ENCODE measurements at places on chromosomes 1 and 21.

- DNase-seq: no peak
Measured at GRCh38 chr1:29876902-29877301, 640.6 kb downstream of the PTPRU start.

GRCh38 chr1:38815903-38816627 is 43.5 kb downstream of the RRAGC start:
- no peak for DNase-seq

- no peak for DNase-seq
Measured at GRCh38 chr21:15820852-15821379, 91.1 kb downstream of the USP25 start.

- no peak for DNase-seq
Measured at GRCh38 chr1:54008876-54009275, 9.1 kb downstream of the LDLRAD1 start.

DNA sequence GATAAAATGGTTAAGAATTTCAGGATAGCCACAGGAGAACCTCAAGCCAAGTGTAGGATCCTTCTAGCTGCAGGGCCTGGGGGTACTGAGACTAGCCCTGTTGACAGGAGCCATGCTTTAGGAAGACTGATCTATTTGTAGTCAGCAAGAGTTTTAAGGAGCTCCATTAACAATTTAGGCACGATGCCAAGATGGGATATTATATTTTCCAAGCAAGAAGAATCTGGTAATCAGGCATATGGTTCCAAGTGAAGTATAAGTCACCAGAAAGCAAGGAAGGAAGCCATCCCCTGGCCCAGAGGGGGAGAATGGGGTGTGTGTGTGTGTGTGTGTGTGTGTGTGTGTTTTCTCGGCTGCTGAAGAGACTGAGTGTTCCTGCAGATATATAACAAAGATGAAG is 7.0 kb downstream of the IFNAR2 start:
- DNase-seq: no peak

DNA sequence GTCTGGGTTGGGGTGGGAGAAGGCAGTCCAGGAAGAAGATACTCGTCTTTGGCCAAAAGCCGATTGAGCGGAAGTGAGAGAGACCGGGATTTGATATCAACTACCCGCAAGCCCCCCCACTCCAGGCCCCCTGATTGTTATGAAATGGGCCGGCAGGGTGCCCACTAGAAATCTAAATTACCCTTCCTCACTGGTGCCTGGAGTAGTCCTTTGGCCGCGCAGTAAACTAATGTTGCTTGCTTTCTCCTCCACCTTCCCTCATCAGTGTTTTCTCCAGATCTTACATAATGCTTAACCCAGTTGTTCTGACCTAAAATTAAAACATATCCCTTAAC is 119.2 kb upstream of the BARHL2 start:
- DNase-seq: no peak

DNA sequence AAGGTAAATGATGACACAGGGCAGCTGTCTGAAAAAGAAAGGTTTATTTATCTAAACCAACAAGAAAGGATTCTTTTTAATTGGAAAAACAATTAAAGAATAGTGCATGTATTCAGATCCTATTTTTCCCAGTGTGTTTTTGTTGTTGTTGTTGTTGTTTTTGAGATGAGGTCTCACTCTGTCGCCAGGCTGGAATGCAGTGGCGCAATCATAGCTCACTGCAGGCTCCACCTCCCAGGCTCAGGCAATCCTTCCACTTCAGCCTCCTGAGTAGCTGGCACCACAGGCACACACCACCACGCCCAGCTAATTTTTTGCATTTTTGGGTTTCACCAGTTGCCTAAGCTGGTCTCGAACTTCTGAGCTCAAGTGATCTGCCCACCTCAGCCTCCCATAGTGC is 22.1 kb downstream of the NEK2 start:
- no peak for DNase-seq

DNA sequence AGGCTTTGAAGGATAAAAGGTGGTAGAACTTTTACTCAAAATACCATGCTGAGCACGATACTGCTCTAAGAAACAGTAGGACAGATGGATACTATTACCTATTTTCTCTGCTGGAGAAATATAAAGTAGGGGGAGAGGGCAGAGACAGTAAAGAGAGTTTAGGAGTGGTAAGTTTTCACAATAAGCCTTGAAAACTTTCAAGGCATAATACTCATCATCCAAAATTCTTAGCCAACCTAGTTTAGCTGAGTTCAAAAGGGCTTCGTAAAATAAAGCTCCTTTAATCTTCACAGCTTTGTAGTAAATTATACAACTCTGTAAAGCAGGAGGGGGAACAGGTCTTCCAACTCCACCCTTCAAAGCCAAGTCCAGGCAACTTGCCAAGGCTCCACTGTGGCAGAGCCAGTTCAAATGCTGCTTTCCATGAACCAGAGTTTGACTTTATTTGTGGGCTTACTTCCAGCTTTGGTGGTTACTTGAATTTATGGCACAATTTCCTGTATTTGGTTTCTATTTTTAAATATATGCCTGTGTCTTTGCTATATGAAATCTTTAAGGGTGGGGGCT is 15.5 kb downstream of the TEX38 start:
- DNase-seq: no peak

GRCh38 chr1:202994756-202995155 is 12.4 kb upstream of the TMEM183A start:
- DNase-seq: no peak

GRCh38 chr1:28915031-28915895 is 894 bp downstream of the EPB41 start:
- peak; percentile 21 for DNase-seq

GRCh38 chr1:107000902-107001301 is 55.6 kb upstream of the PRMT6 start:
- no peak for DNase-seq

DNA sequence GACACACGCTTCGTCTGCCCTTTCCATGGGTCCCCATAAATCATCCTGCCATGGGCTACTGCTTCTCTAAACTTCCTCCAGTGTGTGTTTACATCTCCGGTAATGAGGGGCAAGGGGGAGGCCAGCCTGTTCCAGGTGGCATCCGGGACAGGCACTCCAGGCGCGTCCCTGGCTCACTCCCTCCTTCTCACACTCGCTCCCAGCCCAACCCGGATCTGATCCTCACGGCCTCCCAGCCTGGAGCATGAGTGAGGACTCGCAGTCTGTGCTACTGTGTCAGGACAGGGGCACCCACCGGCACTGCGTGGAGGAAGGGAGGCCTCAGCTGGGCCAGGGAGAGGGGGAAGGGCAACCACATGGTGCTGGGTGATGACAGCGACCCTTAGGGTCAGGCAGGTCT is 225.4 kb downstream of the TRABD2B start:
- no peak for DNase-seq

DNA sequence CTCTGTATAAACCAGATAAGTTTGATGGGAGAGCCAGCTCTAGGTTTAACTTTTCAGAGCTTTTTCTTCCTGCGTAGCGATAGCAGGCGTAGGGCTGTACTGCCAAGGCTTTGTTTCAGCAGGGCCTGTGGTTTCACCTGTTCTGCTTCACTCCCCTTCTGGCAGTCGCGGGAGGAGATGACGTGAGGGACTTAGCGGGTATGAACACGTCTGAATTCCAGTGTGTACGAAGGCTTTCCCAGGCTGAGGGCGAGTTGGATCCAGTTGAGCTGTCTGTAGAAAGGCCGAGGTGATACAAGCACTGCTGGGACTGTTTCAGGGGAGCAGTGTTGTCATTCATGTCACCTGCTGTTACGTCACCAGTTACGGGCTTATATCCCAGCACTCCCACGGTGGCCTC is 21.2 kb downstream of the PEX14 start:
- DNase-seq: no peak

GRCh38 chr1:6109688-6110087 is 64.0 kb downstream of the KCNAB2 start:
- DNase-seq: no peak

DNA sequence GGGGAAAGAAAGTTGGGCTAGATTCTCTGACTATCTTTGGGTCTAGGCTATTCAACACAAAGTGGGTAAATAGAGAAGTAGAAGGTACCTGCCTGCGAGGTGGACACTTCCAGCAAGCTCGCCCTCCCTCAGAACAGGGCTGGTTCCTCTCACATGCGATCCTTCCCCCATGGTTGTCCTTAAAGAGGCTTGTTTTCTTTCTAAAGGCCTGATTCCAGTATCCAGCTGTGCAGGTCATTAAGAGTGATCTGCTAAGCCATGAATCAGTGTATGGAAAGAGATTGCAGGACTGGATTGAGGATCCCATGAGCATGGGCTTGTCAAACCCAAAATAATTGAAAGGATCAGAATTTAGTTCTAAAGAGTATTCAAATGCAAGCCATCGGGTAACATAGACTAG is 189.0 kb downstream of the URB2 start:
- no peak for DNase-seq

- no peak for DNase-seq
Measured at GRCh38 chr1:1391225-1391624, 7.9 kb downstream of the CCNL2 start.

- DNase-seq: peak; percentile 86
Measured at GRCh38 chr1:222465211-222466041, 82.5 kb downstream of the HHIPL2 start.

- DNase-seq: no peak
Measured at GRCh38 chr1:211925016-211925415, 94.5 kb upstream of the LPGAT1 start.

DNA sequence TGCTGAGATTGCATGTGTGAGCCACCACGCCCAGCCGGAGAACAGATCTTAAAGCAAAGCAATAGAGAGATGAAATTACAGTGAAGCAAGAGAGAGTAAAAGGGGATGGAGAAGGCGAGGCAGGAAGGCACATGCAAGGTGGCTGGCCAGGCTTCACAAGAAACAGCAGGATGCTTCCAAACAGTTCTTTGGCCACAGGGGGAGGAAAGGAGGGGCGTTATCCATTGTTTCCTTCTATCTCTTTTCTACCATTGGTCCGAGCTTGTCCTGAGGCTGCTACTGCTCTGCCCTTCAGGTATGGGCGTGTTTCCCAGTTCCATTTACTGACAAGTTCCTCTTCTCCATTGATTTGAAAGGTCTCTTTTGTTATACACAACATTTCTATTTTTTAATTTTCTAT is 33.7 kb upstream of the PARP1 start:
- no peak for DNase-seq

- DNase-seq: no peak
Measured at GRCh38 chr1:226652613-226653012, 86.5 kb downstream of the ITPKB start.

DNA sequence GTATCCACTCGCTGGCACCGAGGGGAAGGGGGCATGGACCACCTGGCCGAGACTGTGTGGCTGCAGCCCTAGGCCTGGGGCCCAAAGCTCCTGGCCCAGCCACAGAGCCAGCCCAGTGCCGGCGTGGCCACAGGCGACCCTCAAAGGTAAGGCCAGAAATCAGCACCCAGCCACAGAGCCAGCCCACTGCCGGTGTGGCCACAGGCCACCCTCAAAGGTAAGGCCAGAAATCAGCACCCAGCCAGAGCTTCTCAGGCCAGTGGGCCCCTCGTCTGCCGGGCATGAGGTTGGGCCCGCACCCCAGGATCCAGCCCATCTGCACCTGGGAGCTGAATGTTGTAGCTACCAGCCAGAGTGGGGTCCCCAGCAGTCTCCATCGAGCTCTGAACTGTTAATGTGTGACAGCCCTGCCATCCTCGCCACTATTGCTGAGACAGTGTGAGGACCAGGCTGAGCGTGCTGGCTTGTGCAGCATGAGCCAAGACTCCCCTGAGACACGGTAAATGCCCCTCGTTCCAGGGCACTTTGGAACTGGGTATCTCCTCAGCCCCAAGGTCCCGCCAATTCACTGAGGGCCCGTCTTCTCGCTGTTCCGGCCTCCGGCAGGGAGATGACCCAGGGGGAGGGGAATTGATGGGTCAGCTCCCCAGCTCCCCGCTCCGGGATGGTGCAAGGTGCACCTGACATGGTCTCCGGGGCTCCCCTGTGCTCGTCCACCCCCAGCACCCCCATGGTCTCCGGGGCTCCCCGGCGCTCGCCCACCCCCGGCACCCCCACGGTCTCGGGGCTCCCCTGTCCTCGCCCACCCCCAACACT is 4.7 kb upstream of the FTCD start:
- peak; percentile 11 for DNase-seq

DNA sequence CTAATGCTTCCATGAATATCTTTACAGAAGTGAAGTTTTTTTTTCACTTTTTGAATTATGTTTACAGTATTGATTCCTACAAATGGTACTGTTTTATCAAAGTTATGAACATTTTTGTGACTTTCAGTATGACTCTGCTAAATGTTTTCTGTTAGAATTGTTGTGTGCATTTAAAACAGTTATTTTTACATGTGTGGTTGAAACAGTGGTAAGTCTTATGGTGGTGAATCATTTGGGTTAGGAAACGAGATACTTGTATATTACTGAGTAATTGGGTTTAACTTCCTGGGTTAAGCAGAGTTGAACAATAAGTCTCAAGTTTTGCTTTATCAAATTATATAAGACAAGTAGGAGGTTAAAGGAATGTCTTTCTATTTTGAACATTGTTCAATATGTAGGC is 66.8 kb downstream of the VPS13D start:
- DNase-seq: no peak

DNA sequence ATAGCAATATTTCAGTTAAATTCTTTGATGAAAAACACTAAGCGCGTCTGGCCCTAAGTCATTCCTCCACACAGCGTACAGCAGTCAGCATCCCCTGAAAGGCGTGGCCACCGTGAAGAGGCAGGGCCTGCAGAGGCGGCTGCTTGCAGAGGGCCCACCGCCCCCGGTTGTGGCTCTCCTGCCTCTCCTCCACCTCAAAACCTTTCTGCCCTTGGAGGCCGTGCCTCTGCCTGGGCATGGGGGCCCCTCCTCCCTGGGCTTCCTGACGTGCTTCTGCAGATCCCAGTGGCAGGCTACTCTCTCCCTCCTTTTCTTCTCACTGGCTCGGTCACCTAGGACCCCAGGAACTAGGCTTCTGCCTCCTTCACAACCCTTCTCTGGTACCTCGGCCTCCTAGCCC is 16.2 kb downstream of the CLSTN1 start:
- no peak for DNase-seq

DNA sequence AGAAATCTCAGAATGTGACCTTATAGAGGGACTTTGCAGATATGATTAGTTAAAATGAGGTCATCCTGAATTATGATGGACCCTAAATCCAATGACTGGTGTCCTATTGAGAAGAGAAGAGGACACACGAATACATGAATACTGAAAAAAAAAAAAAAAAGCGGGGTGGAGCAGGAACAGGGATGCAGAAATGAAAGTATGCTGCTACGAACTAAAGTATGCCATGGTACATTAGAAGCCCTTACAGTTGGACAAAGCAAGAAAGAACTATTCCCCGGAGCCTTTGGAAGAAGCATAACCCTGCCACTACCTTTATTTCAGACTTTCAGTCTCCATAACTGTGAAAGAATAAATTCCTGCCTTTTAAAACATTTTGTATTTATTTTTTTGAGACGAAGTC is 557.9 kb upstream of the NCAM2 start:
- no peak for DNase-seq

DNA sequence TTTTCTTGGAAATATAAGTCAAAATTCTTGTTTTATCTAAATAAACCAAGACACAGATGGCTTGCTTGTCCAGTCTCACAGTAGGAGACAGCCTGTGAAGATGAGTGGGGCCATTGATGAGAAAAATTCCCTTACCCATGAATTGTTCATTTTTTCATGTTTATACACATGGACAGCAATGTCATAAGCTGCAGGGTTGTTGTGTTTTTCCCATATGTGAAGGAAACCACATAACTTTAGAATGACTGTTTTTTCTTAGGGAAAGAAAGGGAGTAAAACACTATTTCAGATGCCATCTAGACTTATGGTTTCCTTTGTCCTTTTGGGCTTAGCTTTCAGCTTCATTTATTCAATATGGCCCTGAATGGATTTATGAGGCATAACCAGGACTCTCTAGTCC is 622.5 kb upstream of the NR5A2 start:
- DNase-seq: no peak

Measured in 8988T (cell line).